IgD-negative memory B cell (primary cell): ENCODE measurements at places on chromosomes 11 and 22. TPM values are rescaled to one million over a fixed set of nuclear protein-coding genes. Genes with fewer than 3 reads are reported as not detected.

Gene OR5B21
- not detected for polyA plus RNA-seq

Gene RASSF10
- polyA plus RNA-seq = not detected

Gene PTPRCAP
- 1,093 TPM for polyA plus RNA-seq

Gene TMEM191C
- polyA plus RNA-seq = 1.3 TPM

Gene SLC7A4
- polyA plus RNA-seq = not detected

Gene MUC6
- not detected for polyA plus RNA-seq

Gene SELENOM
- polyA plus RNA-seq = 145 TPM

Gene HBE1
- polyA plus RNA-seq = not detected

Gene COA4
- polyA plus RNA-seq = 66.9 TPM

Gene FXYD2
- not detected for polyA plus RNA-seq

Gene OR5AL1
- polyA plus RNA-seq = not detected

Gene MN1
- polyA plus RNA-seq = not detected

Gene OR51F2
- not detected for polyA plus RNA-seq

Gene CABP2
- polyA plus RNA-seq = not detected

Gene CASTOR1
- 15.7 TPM for polyA plus RNA-seq

Gene HBB
- polyA plus RNA-seq = 60.1 TPM

Gene CD6
- 8.6 TPM for polyA plus RNA-seq

Gene UBQLNL
- not detected for polyA plus RNA-seq

Gene CUL5
- 44.9 TPM for polyA plus RNA-seq

Gene ENTHD1
- 0.23 TPM for polyA plus RNA-seq

Gene CD3E
- 31.4 TPM for polyA plus RNA-seq

Gene TMPRSS6
- not detected for polyA plus RNA-seq

Gene PHOX2A
- polyA plus RNA-seq = not detected

Gene PRRG4
- not detected for polyA plus RNA-seq

Gene KCNK7
- polyA plus RNA-seq = not detected

Gene YAP1
- not detected for polyA plus RNA-seq

Gene C11orf65
- polyA plus RNA-seq = 0.86 TPM

Gene PDE3B
- polyA plus RNA-seq = 5.5 TPM

Gene PRSS23
- polyA plus RNA-seq = 1.2 TPM

Gene MS4A1
- polyA plus RNA-seq = 845 TPM

Gene CEP57
- polyA plus RNA-seq = 47.4 TPM

Gene PARVA
- not detected for polyA plus RNA-seq
